ENCODE measurements at places on chromosomes 16 and 17.

- no peak for DNase-seq
Observed at GRCh38 chr16:57871456-57871855, 69.2 kb upstream of the KIFC3 start.

- no peak for DNase-seq
Observed at GRCh38 chr16:17397499-17397891, 73.3 kb downstream of the XYLT1 start.

- DNase-seq, result peak; percentile 39
Observed at GRCh38 chr16:15897834-15898254, 9.4 kb upstream of the CEP20 start.

DNA sequence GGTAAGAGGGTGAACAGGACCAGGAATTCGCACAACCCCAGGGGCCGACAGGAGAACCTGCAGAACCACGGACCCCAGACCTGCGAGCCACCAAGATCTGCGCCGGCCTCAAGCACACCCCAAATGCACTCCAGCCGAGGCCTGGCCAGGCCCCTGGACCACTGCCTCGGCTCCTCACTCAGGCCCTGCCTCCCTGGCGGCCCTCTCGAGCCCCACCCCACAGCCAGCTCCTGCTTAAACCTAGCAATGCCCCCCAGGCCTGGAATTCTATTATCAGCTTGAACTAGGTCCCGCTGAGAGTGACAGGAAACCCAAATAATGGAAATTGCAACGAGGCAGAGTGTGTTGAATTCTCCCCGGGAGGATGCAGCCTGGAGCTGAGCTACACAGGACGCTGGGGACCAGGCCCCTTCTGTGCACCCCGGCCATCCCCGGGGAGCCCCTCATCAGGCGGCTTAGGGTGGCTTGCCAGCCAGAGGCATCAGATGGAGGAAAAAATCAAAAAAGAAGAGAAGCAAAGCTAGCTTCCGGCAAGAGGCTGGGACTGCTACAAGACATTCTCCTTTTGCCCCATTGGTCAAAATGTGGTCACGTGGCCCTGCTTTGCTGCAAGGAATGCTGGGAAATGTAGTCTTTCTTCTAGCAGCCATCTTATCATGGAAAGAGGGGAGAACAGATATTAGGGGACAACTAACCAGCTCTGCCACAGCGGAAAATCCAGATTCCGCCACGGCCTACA is 2.4 kb upstream of the ENPP7 start:
- peak; percentile 81 for DNase-seq

- DNase-seq, result no peak
Observed at GRCh38 chr17:82937411-82938371, 97.9 kb upstream of the ZNF750 start.

DNA sequence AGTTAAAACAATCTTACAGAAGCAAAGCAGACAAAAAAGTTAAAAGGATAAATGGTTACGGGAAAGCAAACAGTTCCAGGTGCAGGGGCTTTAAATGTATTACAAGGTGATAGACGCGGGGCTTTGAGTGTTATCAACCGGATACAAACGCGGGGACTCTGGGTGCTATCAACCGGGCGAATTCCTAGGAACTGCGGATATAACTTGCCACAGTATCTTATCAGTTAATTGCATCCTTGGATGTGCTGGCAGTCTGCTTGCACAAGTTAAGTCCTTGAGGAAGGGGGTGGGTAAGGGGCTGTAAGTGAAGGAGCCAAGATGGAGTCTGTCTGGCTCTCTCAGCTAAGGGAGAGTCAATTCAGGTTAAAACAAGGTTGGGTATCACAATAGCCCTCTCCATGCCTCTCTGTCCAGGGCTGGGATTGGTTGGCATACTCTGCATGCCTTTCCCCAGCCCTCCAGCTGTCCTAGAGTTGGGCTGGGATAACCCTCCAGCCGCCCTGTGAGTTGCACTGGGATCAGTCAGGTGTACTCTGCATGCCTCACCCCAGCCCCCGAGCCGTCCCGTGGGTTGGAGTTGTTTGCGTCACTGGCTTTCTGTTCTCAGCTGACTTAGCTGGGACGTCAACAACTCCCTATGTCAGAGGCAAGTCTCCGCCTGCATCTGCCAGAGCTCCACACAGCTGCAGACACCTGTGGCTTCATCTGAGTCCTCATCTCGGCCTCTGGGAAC is 40.9 kb downstream of the TMEM235 start:
- peak; percentile 56 for DNase-seq

- no peak for DNase-seq
Observed at GRCh38 chr17:60896996-60897395, 219.3 kb downstream of the BCAS3 start.

DNA sequence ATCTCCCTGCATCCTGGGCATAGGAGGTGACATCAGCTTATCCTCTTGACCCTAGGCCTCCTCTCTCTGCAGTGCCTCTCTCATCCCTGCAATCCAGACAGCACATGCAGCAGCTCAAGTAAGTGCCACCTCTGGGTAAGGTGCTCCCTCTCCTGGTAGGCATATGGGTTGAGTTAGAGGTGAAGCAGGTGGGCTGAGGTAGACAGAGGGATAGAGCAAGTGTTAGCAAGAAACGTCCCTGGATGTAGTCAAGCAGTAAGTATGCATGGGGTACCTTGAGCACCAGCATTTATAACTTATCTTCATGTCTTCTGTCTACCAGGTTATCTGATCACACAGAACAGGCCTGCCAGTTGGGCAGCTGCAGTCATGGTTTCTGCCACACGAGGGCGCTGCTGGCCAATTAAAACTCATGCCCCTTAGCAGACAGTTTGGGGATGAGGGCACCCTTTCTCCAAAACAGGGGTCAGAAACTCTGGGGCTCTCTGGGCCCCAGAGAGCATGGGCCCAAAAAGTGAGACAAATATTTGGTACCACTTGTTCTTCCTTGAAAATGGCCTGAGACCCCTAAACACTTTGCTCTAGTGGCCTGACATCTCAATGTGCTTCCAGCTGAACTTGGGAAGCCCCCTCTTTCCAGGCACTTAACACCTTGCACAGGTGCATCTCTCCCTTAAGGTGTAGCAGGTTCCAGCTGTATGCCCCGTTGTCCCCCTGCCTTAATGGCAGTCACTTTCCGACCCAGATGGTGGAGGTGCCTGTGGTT is 59.8 kb downstream of the NEUROD2 start:
- peak; percentile 47 for DNase-seq

GRCh38 chr16:46808997-46809396 is 22.0 kb downstream of the C16orf87 start:
- no peak for DNase-seq

DNA sequence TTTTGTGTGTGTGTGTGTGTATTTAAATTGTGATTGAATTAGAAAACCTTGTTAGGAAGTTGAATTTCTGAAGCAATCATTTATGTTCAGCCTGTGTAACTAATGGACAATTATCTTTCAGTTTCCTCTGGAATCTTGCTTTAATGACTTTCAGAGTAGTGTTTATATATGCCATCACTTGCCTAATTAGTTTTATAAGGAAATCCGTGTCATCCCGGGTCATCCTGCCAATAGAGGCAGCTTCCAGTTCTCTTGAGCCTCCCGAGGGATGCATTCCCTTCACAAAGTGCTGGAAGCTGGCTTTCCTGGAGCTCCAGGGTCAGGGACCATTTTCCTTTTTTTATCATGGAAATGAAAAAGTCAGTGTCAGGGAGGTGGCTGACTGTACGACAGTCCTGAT is 42.9 kb downstream of the PRKCA start:
- no peak for DNase-seq

GRCh38 chr16:10196999-10197398 is 14.8 kb upstream of the GRIN2A start:
- DNase-seq, result no peak

DNA sequence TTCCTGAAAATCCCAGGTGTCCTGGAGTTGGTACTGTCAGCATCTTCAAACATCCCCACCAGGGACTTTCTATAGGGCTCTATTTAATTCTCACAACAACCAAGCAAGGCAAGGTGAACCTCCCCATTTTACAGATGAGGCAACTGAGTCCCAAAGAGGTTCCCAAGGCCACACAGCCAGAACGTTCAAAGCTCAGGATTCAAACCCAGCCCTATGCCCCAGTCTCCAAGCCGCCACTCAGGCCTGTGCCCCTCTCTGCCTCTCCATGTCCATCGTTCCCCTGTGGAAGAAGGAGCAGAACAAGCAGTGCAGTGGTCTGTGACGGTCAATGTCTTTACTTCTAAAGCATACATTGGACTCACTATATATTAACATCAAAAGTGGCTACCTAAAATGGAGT is 6.1 kb downstream of the ZNF319 start:
- DNase-seq, result no peak

DNA sequence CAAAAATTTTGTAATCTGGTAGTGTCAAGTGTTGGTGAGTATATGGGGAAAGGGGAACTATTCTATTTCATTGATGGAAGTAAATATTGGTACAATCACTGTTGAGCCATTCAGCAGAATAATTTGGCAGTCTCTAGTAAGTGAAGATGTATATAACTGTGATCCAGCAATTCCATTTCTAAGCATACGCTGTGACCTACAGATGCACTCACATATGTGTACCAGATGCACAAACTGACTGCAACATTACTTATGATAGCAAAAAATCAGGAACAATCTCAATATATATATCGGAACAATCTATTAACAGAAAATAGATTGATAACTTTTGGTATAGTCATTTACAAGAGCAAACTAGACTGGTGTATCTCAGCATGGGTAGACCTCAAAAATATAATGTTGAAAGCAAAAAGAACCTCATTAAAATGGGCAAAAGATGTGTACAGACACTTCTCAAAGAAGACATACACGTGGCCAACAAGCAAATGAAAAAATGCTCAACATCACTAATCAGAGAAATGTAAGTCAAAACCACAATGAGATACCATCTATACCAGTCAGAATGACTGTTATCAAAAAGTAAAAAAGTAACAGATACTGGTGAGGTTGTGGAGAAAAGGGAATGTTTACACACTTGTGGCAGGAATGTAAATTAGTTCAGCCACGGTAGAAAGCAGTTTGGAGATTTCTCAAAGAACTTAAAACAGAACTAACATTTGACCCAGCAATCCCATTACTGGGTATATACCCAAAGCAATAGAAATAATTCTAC is 20.7 kb downstream of the ADAP2 start:
- no peak for DNase-seq

- DNase-seq, result no peak
Observed at GRCh38 chr17:3981455-3981854, 17.2 kb upstream of the ATP2A3 start.

GRCh38 chr17:51474764-51475163 is 214.4 kb downstream of the UTP18 start:
- DNase-seq, result no peak

DNA sequence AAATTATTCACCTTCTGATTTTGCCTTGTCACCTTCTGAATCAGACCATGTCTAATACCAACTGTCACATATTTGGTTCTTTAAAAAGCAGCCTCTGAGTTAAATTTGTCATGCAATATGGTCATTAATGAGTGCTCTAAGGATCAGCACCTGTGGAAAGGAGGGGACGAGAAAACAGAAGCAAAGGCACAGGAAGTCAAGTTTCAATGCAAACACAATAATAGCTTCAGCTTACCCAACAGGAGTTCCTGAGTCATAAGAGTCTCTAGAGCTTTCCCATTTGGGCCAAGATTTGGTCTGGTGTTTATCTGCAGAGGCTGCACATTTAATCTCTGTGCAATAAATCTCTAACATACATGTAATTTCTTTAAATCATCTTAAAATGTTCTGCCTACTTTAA is 889.8 kb downstream of the CDH8 start:
- DNase-seq, result no peak

GRCh38 chr17:31369266-31369665 is 22.2 kb upstream of the RAB11FIP4 start:
- DNase-seq, result no peak

- no peak for DNase-seq
Observed at GRCh38 chr16:2083876-2084780, 36.3 kb downstream of the TSC2 start.

DNA sequence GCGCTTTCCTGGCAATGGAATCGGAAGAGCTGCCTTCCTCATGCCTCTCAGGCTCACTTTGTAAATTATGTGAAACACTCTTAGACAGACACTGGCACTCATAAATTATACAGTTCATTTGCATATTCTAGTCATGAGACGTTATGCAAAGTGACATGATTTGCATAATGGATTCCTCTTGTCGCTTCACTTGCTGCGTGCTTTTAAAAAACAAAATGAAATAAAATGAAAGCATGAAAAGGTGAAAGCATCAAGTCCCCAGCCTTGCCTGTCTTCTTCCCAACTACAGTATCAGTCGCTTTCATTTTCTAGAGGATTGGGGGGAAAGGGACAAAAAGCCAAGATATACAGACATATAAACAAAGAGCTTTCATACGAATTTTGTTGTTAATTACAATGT is 252.8 kb upstream of the PMFBP1 start:
- DNase-seq, result no peak

- DNase-seq, result no peak
Observed at GRCh38 chr17:41360296-41360995, 9.2 kb downstream of the KRT33B start.

DNA sequence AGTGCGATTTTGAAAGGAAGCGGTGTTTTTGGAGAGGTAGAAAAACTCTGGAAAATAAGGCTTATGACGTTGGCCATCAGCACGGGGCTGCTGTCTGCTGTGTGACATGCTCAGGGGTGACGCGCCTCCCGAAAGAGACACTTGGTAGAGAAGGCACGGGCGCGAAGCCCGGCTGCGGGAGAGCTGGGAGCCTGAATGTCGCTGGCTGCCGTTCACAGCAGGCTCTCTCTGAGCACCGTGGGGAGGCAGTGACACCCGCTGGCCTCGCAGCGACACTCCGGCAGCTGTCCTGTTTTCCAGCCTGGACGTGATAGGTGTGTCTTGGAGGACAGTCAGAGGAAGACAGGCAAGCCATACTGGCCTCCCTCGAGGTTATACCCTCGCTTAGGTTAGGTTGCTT is 759.1 kb upstream of the RBFOX1 start:
- DNase-seq, result no peak

GRCh38 chr16:27473101-27473900 is 71.3 kb downstream of the IL21R start:
- no peak for DNase-seq

- DNase-seq, result no peak
Observed at GRCh38 chr16:50270510-50271147, 4.3 kb downstream of the ADCY7 start.

GRCh38 chr17:13986855-13987254 is 82.4 kb upstream of the COX10 start:
- no peak for DNase-seq

- DNase-seq, result no peak
Observed at GRCh38 chr17:19269641-19270040, 32.5 kb downstream of the EPN2 start.

GRCh38 chr16:24308200-24308599 is 52.1 kb downstream of the CACNG3 start:
- DNase-seq, result no peak

DNA sequence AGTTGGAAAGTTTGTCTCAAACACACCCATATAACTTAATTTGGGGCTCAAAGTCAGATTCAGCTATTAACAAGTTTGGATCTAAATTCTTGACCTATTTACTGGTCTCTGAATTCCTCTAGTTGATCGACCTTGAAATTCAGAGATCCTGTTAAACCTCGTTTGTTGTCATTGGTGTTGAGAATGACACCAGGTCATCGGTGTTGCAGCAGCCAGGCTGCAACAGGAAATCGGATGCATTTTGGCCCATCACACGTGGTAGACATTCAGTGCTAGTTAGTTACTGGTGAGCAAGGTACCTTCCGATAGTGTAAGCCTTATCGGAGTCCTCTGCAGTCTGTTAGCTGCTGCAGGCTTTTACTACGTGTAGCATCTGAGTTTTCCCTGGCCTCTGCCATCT is 82.3 kb downstream of the WWP2 start:
- DNase-seq, result no peak
